ENCODE measurements at places on chromosomes 11 and 22. TPM values are rescaled to one million over a fixed set of nuclear protein-coding genes. Genes with fewer than 3 reads are reported as not detected.

GRCh38 chr11:126390272-126390867 lies 34.9 kb downstream of the ST3GAL4 start:
- no peak overlapping the region for H3K27ac ChIP-seq
- no peaks in the 10 kb centered on the region for H3K36me3 ChIP-seq
- H3K4me1 ChIP-seq = peaks cover 20% of the 10 kb centered on the region
- H3K4me3 ChIP-seq = no peak overlapping the region
- no peak for DNase-seq

DNA sequence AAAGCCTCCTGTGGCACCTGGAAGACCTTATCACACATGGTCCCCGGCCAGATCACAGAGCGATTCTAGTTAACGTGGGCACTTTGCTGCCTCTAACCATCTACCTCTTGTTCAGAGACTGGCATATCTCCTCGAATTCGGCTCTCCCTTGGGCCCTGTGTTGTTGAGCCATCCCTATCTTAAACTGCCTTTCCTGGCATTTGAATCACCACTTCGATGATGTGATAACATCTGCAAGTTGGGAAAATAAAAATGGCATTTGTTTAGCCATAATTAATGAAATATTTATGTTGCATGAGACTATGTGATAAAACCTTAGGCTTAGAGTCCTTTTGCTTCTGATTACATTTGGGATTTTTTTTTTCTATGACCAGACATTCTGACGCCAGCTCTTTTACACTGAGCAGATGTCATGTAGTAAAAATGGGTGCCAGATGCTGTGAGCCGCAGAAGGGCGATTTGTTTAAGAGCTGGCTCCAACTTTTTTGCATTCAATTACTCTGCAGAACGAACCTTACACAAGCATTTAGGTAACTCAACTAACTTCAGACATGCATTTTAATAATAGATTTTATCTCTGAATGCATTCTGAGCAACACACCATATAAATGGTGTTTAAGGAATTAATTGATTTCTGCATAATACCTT lies 58.5 kb upstream of the PARVA start:
- H3K36me3 ChIP-seq = no peaks in the 10 kb centered on the region
- peaks cover 6% of the 10 kb centered on the region for H3K4me1 ChIP-seq
- DNase-seq = no peak

DNA sequence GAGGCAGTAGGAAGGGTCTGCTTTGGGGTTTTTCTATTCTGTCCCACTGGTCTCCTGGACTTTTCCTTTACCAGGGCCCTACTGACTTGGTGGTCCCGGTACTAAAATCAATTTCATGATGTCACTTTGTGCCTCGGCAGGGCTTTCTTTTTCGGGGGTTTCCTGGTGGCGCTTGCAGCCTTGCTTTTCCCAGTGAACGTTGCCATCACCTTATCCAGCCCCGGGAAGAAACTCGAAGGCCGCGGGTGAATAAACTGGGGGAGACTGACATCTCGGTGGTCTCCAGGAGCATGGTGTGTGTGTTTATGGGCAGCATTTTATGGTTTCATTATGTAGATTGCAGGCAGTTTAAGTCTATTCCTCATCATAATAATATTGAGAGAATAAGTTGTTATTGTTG lies 84.4 kb downstream of the KCNQ1 start:
- DNase-seq = no peak
- H3K27ac ChIP-seq = no peak overlapping the region
- no peaks in the 10 kb centered on the region for H3K36me3 ChIP-seq
- H3K4me3 ChIP-seq = no peak overlapping the region

- no peak overlapping the region for H3K27ac ChIP-seq
- DNase-seq = peak; percentile 19
- H3K4me3 ChIP-seq = no peak overlapping the region
- H3K27me3 ChIP-seq = no peaks in the 10 kb centered on the region
- H3K36me3 ChIP-seq = no peaks in the 10 kb centered on the region
Measured at GRCh38 chr11:1150769-1151365, 6.9 kb upstream of the MUC5AC start.

GRCh38 chr11:91220476-91221202 lies 997.8 kb upstream of the CHORDC1 start:
- no peak overlapping the region for H3K27ac ChIP-seq
- H3K36me3 ChIP-seq = no peaks in the 10 kb centered on the region
- no peaks in the 10 kb centered on the region for H3K4me1 ChIP-seq
- no peak overlapping the region for H3K4me3 ChIP-seq
- no peaks in the 10 kb centered on the region for H3K27me3 ChIP-seq
- DNase-seq = no peak

DNA sequence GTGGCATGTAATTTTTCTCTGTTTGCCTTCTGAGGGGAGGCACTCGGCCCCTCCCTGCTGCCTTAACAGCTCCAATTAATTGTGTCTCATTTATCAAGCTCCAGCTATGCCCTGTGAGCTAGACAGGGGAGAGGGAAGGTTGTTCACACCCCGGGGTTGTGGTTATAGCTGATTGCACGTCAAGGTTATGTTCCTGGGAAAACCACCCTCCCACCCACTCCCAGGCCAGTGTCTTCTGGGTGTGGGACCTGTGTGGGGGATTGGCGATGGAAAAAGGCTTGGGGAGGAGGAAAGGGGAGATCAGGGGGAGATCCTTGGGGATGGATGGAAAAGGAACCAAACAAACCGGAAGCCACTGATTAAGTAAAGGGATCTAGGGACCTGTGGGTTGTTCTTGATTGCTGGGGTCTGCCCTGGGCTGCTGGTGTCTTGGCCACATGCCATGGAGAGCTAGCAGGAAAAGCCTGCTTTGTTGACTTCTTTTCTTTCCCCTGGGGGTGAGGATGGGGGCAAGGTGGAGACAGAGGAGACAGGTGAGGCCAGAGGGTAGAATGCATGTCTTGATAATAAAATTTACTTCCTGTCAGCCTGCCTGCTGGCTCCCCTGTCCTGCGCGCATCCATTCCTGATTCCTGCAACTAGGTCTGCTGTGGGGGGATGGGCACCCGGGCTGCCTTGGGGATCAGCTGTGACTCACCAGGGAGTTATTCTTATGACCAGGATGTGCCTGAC lies 13.5 kb upstream of the SORL1-AS1 start:
- H3K4me3 ChIP-seq = no peak overlapping the region
- H3K27ac ChIP-seq = peak overlapping the region; percentile 2
- peaks cover 32% of the 10 kb centered on the region for H3K4me1 ChIP-seq
- no peaks in the 10 kb centered on the region for H3K36me3 ChIP-seq

DNA sequence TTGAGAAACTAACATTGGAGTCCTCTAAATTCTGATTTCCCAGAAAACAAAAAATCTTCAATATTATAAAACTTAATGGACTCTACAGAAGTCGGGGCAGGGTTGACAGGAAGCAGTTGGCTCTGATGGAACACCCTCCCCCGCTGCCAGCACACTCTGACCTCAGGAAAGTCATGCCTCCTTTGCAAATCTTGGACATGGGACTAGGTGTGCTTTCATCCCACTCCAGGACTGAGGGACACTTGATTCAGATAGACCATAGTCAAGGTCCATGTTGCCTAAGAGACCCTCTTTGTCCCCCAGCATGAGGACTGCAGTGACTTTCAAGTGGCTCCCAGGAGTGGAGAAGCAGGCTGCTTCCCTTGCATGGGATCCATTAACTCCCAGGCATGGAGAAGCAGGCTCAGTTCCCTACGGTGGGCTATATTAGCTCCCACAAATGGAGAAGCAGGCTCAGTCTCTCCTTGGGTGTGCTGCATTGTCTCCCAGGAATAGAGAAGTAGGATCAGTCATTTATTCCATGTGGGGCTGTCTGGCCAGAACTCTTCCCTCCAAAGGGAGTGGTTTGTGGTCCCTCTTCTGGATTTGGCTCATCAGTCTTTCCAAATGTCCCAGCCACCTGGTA lies 38.3 kb downstream of the C22orf31 start:
- DNase-seq = no peak
- H3K4me1 ChIP-seq = peaks cover 6% of the 10 kb centered on the region
- H3K4me3 ChIP-seq = no peak overlapping the region
- H3K27ac ChIP-seq = peak overlapping the region; percentile 49
- no peaks in the 10 kb centered on the region for H3K36me3 ChIP-seq
- H3K27me3 ChIP-seq = no peaks in the 10 kb centered on the region

DNA sequence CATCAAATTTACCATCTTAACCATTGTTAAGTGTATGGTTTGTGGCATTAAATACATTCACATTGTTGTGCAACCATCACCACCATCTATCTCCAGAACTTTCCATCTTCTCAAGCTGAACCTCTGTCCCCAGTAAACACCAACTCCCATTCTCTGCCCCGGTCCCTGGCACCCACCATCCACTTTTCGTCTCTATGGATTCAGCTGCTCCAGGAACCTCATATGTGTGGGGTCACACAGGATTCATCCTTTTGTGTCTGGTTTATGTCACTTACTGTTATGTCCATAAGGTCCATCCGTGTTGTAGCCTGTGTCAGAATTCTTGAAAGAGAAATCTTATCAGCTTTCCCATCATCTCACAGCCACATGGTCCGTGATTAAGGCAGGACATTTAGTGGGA lies 16.3 kb downstream of the TSPAN32 start:
- no peak overlapping the region for H3K27ac ChIP-seq
- no peaks in the 10 kb centered on the region for H3K36me3 ChIP-seq
- H3K4me1 ChIP-seq = peaks cover 15% of the 10 kb centered on the region
- H3K27me3 ChIP-seq = no peaks in the 10 kb centered on the region

Gene TMEM191B
- 3.5 TPM for total RNA-seq

Gene PPP6R2
- 62.5 TPM for total RNA-seq

Gene DRD4
- 1.7 TPM for total RNA-seq
